Stimulated activated CD8-positive, alpha-beta memory T cell treated with anti-CD3 and anti-CD28 coated beads, Interleukin-7, amount 100 ng/mL, for 1 hour (primary cell): ENCODE measurements at places on chromosomes 2 and 18.
A peak's percentile ranks its signal among the peaks of the same experiment; 100 is the strongest.

DNA sequence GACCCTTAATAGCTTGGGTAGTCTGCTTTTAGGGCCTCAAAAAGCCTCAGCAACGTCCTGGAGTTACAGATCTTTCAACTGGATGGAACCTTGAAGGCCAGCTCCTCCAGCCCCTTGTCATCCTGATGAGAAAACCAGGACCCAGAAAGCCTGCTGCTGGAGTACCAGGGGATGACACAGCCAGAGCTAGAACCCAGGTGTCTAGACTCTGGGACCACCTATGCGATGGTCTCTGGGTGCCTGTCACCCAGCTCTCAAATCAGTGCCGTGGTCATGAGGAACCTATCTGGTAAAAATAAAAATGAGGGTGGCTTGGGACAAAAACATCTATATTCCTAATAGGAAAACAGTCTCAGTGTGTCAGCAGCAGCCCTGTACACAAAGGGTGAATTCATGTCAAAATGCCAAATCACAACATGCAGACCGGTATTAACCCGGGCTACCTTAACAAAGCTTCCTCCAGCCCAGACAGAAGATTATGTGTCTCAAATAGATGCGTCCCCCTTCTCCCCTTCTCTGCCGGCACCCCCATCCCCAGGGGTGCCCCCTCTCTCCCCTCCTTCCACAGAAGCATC lies 28.5 kb downstream of the SMAD7 start:
- no peak for DNase-seq

DNA sequence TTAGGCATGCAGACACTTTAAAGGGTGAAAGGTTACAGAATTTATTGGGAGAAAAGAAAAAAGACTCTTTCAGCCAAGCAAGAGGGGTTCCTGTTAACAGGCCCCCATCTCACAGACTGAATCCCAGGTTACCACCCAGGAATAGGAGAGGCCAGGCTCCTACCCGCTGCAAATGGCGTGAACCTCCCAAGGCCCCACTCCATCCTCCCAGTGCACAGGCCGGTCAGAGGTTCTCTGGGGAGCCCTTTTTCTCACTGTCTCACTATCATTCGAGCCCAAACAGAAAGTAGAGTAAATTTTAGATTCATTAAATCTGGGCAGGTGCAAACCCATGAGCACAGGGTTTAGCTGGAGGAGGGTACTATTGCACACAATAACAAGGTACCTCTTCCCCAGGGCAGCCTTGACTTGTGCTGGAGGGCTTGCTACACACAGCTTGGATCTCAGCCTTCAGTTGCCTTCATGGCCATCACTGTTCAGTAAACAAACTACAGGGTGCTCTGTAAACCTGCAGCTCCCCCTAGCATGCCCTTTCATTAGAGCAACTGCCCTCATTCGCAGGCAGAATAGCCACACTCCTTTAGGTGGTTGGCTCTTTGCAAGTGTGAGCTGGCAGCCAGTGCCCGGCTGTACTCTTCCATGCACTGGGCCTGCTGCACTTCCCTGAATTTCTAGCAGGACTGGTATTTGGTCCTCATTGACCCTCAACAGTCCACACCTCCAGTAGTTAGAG lies 7.3 kb upstream of the PLEK start:
- no peak for DNase-seq

- DNase-seq, result no peak
Observed at GRCh38 chr2:111712940-111713515, 171.0 kb downstream of the ANAPC1 start.

DNA sequence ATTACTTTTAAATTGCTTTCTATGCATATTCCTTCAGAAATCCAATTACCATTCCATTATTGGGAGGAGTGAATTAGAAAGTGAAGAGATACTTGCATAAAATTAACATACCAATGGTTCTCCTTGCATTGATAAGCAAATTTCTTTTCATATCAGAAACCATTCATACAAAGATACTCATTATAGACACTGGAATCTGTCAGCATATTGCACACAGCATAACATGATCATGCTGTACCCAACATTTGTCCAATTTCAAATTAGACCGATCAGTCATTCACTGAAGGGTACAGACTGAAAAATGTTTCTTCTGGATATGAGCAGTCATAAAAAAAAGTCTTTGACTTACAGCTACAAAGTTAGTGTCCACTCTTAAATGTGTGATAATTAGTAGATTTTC lies 175.6 kb downstream of the PID1 start:
- DNase-seq, result no peak

DNA sequence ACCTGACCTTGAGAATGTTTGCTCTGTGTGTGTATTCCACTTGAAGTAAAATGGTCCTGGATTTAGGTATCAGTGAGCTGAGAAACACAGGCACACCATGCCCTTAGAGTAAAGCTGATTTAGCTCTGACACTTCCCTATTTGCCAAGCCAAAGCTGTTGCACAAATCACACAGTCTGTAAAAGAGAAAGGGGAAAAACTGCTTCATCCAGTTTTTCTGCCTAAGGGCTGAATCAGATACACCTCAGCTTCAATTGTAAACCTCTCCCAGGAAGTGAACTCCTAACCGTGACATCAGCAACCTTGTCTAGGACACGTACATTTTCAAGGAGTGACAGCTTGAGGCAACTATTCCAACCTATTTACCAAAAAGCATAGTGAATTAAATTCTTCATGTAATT lies 150.4 kb downstream of the NR4A2 start:
- no peak for DNase-seq

GRCh38 chr2:96868555-96869280 lies 1.2 kb downstream of the SEMA4C start:
- DNase-seq, result no peak

- no peak for DNase-seq
Observed at GRCh38 chr2:148391324-148391723, 253.2 kb upstream of the EPC2 start.

- DNase-seq, result peak; percentile 97
Observed at GRCh38 chr2:44168681-44169154, at the start of gene PPM1B. TSS of gene PPM1B (plus strand) at chr2:44168875. CDS start at chr2:44201200, 32,325 bp downstream.

GRCh38 chr2:201559067-201559710 lies 84.1 kb downstream of the TMEM237 start:
- no peak for DNase-seq

DNA sequence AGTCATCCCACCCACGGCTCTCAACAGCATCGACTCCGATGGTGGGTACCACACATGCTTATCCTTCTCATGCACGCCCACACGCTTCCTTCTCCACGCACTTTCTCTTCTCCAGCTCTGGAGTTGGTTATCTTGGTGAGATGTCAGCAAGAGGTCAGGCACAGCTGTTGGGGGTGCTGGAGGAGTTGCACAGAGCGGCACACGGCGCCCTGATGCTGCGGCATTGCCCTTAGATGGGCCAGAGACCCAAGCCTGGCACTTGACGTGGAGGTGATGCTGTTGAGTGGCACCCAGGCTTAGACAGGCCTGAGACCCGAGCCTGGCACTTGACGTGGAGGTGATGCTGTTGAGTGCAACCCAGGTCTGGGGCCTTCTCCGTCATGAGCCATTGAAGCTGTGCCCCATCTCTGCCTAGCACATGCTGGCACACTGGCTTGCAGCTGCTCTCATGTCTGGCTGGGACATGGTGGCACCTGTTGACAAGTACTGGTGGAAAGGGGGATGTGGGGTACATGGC lies 83.2 kb downstream of the DGKD start:
- no peak for DNase-seq

DNA sequence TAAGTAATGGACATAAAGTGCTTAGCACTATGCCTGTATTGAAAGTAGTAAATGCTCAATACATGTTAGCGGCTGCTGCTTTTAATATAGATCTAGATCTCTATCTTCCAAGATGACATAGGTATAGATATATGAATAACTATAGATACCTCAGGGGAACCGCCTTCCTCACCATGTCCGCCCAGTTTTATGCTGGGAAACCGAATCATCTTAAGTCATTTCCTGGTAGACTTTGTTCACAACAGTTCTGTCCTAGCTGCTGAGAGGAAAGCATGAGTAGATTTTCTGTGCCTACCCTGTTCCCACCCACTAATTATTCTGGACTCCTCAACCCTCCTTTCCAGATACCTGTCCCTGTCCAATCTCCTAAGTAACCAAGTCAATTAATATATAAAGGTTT lies 21.6 kb upstream of the ITM2C start:
- no peak for DNase-seq
